Fibroblast of skin of right biceps (primary cell): ENCODE measurements at places on chromosomes 6 and 20.

- DNase-seq = peak; percentile 58
These were observed 16.6 kb downstream of the NRSN2 start for GRCh38 chr20:363319-364078.

DNA sequence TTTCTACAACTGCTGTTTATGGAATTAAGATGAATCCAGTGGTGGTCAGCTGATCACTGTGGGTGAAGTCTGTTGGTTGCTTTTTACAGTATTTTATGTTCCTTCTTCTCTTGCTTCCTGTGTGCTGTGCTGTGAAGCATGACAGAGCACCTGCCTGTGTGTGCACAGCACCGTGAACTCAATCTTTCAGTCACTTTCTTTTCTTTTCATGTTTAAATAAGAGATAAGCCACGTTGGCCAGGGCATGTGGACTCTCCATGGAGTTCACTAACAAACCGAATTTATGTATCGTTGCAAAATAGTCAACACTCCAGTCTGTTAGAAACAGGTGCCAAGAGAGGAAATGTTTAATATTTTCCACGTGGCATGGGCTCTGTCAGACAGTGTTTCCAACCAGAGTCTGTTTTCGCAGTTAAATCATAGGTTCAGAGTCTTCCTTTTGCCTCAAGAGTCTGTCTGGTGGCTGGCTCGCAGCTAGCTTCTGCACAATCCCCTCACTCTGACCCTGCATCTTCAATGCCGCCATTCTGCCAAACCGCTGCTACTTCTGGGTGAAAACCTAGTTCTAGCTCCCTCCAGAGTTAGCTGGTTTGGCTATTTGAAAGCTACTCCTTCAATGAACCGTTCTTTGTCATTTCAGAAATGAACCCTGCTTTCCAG is 73.2 kb downstream of the QRSL1 start:
- no peak for DNase-seq

DNA sequence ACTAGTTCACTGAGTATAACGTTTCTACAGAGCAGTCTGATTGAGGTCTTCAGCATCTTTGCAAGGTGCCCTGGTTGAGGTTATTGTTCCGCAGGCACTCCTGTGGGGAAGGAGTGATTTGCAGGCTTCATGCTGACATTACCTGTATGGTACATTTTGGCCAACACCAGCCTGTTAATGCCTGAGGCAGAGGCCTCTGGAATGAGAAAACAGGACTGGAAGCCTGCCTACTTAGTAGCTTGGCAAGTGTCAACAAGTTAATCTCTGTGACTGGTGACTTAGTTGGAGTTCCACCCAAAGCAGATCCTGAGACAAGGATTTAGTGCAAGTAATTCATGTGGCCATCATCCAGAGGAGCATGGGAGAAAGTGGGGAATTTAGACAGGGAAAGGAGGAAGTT is 24.6 kb downstream of the MAS1 start:
- no peak for DNase-seq

GRCh38 chr6:6701864-6702263 is 113.3 kb downstream of the LY86 start:
- no peak for DNase-seq
